ENCODE measurements at places on chromosomes 4 and X.

GRCh38 chr4:39044956-39045826 lies 13.0 kb upstream of the TMEM156 start:
- H3K4me3 ChIP-seq: peak overlapping the region; percentile 91
- H3K27me3 ChIP-seq: no peaks in the 10 kb centered on the region
- DNase-seq: peak; percentile 59

GRCh38 chrX:46791927-46792809 lies 33.2 kb upstream of the SLC9A7 start:
- peak; percentile 36 for DNase-seq
- peak overlapping the region; percentile 37 for H3K27ac ChIP-seq
- no peak overlapping the region for H3K4me3 ChIP-seq
- H3K4me1 ChIP-seq: peaks cover 19% of the 10 kb centered on the region
- no peaks in the 10 kb centered on the region for H3K36me3 ChIP-seq

DNA sequence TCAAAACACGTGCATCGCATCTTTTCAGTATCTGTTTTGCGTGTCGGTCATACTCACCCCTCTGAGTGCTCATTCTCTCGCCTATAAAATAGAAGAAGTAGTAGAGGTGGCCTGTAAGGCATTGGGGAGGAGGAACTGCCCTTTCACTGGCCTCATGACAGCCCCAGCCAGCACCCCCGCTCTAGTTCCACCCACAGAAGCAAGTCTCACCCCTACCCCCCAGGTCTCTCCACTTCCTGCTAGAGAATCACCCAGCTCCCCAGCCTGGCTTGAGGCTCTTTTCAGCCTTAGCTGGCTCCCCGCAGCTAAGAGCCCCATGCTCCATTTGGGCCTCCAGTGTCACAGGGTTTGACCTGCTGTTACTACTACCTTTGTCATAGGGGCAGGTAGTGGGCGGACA lies 11.8 kb downstream of the HDAC6 start:
- no peaks in the 10 kb centered on the region for H3K27me3 ChIP-seq
- no peak for DNase-seq
- H3K36me3 ChIP-seq: peaks cover 11% of the 10 kb centered on the region
- no peaks in the 10 kb centered on the region for H3K4me1 ChIP-seq

- H3K4me3 ChIP-seq: peak overlapping the region; percentile 96
- H3K4me1 ChIP-seq: peaks cover 44% of the 10 kb centered on the region
- H3K27ac ChIP-seq: peak overlapping the region; percentile 91
- no peak for DNase-seq
- H3K36me3 ChIP-seq: peaks cover 4% of the 10 kb centered on the region
Measured at GRCh38 chr4:139554642-139554892, 1.5 kb downstream of the SETD7 start.

DNA sequence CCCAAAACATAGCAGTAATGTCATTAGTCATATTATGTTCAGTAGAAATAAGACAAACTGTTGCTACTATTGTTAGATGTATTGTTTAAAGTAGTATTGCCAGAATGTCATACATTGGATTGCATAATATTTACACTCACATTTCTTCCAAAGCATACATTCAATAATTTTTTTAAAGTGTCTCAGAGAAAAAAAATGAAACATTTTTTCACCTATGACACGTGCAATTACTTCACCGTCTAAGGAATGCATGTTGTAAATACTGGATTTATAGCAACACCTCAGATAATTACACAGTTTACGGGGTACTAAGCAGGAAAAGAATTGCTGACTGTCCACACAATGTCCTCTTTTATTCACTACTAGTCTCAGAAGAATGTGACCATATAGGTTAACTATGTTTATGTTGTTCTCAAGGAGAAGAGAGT lies 162.1 kb downstream of the PCDH18 start:
- H3K27me3 ChIP-seq: no peaks in the 10 kb centered on the region
- H3K4me1 ChIP-seq: no peaks in the 10 kb centered on the region
- no peaks in the 10 kb centered on the region for H3K36me3 ChIP-seq
- no peak overlapping the region for H3K27ac ChIP-seq

Data from activated CD4-positive, alpha-beta T cell treated with anti-CD3 and anti-CD28 coated beads for 36 hours (primary cell).